ENCODE measurements at places on chromosomes 16 and 17.

GRCh38 chr17:7109461-7110322, 4.9 kb downstream of the ASGR2 start:
- no peak for DNase-seq

DNA sequence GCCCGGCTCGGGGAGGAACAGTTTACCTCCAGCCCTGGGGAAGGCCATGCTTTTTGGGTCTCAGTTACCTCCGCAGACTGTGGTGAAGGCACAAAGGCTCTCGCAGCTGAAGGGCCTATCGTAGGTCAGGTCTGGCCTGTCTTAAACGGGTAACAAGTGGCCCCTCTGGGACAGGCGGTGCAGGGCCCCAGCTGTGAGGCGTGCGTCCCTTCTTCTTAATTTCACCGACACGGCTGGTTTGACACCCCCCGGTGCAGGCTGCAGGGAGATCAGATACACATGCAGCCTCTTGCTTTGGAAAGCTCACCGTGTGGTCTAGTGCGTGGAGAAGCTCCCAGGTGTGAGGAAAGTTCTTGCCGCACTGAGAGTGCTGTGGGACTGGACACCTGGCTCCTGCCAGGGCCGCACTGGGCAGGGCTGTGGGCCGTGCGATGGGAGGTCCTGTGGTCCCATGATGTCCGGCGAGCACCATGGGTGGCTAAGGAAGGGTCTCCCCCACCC, 162.4 kb downstream of the BANP start:
- DNase-seq = no peak

DNA sequence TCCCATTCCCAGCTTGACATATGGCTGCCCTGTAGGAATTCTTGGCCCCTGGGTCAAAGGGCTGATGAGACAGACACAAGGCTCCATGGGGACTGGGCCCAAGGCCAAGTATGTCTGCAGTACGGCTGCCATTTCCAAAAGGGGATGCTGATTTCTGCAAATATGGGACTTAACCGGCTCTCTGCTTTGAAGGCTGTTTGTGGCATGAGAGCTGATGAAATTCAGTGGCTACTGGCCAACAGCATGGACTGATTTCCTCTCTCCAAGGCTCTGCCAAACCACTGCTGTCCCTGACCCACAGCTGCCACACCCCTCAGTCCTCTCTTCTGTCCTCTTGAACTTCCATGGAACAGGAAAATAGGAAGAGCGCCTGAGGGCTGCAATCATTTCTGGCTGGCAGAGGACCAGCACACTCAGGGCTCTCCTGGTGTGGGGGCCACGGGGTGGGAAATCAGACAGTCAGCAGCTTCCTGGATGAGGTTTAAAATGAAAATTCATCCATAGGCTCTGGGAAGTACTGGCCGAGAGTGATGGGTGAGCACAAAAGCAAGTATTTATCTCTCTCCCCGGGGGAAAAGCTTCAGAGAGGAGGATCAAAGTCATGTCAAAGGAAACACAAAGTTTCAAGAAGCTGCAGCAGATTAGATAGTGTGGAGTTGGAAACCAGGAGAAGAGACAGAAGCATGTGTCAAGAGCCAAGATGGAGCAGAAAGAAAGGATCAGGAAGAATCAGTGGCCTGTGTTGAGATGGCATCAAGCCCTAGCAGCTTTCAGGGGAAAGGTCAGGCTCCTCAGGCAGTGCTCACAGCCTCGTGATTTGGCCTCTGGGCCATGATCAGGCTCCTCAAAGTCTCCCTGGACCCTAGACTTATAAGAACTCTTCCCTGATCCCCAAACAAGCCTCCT, 64.1 kb upstream of the SREBF1 start:
- no peak for DNase-seq

GRCh38 chr17:61385577-61386236, 13.9 kb upstream of the TBX2 start:
- no peak for DNase-seq

DNA sequence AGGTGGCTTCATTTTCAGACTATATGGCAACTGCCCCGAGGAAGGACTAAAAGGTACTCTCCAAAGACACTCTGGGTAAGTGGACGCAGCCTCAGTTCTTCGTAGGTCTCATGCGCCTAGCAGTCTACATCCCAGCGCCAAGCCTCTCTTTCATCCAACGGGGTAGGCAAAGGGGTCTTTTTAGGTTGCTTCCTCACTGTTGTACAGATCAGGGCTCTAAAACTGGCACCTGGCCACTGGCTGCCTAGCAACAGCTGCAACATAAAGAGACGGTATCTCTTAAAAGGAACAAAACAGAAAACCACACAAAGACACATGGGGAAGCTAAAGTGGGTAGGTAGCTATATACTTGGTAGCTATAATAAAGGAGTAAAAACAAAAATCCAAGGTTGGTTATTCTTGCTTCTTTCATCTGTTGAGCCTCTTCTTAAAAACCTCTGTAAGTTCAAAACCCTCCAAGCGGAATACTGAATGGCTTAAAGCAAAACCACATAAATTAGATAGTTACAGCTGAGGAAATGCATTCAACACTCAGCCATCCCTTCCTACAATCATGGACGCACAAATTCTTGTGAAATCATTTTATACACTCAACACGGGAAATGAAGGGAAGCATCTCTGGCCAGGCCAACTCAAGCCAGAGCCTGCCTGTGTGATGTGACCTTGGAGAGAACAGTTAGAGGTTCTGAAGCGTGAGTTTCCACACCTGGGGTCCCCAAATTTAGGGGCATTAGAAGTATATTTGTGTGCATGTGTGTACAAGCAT, 22.7 kb downstream of the CYTH1 start:
- DNase-seq = no peak

DNA sequence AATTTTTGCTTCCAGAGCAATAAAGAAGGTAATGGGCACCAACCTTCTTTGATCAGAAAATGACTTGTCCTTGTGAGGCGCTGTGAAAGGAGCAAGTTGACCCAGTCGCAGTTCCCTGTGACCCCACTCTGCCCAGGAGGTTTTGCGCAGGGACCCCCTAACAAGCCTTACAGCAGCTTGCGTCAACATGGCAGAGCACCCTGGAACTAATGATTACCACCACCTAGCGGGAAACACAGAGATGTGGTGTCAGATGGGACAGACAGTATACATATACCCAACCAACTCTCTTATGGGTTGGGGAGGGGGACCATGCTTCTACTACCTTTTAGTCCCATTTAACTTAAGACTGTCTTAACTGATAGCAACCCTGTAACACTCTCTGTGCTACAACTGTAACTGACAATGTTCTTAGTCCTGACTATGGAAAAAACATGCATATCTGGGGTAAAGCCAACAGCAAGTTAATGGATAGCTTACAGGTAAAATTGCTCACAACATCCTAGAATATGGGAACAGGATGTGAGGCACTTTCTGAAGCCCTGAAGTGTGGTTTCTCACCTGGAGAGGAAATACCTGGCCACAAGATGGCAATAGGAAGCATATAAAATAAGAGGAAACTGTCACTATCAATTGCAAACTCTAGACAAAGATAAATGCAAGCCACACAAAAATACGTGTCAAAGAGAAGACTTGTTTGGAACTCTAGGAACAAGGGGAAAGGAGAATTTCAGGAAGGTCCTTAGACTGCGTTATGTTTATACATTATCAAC, 3.0 kb downstream of the KARS1 start:
- no peak for DNase-seq

DNA sequence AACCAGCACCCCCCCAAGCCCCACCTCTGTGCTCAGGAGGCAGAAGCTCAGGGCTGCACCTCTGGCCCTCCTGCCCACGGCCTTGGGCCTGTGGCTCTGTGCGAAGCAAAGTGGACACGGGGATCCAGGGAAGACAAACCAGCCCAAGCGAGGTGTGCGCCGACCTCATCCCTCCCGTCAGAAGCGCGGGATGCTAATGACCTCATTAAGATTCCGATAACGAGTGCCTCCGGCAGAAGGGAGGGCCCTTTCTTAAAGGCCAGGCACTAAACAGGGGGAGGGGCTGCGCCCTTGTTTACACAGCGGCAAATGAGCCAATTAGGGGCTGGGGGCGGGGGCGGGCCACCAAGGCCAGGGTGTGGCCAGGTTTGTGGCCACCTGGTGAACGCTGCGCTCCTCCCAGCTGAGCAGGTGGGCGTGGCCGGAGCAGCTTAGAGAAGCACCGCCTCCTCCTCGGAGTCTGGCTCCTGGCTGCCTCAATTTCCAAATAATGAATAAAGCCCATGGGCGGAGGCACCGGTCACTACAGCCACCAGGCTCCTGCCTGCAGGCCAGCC, 3.2 kb downstream of the CBX4 start:
- no peak for DNase-seq
